ENCODE measurements at places on chromosomes 13 and 19.

- DNase-seq: no peak
These were observed 17.9 kb upstream of the CSNK1A1L start for GRCh38 chr13:37123337-37123736.

DNA sequence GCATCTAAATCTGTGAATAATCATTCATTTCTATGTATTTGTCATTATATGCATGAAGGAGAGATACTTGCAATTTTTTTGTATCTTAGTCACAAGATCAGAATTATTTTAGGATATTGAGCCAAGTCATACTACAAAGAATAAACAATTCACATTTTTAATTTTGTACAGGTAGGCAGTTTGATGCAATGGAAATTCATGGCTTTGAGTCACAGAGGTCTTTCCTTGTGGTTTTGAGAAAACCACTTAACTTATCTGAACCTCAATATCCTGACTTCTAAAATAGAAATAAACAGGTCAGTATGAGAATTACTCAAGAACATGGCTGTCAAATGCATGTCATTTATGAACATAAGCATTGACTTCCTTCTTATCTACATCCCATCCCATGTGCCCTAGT, 221.4 kb upstream of the SLC10A2 start:
- no peak for DNase-seq

DNA sequence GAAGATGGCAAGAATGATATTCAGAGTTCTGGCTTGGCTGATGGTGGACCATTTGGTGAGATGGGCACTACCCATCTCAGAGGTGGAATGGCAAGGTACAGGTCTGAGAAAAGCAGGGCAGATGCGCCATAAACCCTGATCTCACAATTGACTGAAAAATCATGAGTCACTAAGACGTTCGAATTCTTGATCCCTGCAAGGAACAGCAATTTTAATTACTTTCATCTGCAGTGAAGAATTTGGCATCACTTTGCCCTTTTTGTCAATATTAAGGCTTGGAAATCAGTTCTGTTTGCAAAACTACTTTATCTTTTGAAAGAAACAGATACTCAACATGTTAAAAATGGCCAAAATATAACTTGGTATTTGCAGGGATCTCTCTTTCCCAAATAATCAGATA, 38.1 kb downstream of the HTR2A start:
- DNase-seq: no peak

DNA sequence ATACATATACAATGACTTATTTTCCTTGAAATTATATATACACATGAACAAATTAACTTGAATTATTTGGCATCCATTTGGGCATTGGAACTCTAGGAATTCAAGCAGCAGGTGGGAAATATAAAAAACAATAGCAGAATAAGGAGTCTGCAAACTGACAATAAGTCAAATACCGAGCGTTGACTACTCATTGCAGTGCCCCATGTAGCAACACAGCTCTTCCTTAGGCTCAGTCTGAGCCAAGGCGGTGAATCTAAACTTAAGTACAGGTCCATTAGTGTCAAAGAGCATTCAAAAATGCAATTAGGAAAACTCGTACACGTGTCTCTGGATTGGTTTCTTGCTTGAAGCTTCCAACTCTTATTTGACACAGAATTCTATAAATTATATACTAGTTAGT, 462.5 kb upstream of the KLF12 start:
- DNase-seq: no peak

- no peak for DNase-seq
These were observed 18.6 kb downstream of the SCEL start for GRCh38 chr13:77554069-77554468.

DNA sequence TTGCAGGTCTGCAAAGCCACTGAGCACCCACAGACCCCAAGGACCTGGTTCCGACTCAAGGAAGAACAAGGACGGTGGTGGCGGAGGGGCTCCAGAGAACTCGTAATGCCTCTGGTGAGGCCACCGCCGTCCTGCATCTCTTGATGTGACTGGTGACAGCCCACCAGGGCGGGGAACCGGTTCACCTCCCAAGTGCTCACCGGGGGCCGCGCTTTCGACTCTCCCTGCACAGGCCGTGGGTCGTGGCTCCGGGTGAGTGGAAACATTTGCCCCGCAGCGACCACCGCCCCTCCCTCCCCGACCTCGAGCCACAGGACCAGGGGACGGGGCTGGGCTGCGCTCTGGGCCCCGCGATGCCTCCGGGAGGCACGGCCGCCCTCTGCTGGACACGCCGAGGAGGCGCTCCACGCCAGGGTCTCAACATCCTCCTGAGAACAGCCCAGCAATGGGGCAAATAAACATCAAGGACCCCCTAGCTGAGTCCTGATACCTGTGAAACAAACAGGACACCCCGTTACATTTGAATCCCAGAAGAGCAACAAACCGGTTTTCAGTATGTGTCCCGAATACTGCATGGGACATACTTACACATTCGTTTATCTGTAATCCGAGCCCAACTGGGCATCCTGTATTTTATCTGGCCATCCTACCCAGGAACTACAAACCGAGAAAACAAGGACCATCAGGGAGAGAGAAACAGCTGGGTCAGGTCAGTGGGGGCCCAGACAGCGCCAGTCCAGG, 3.9 kb upstream of the PLPP2 start:
- DNase-seq: no peak
